EH (cell line): ENCODE measurements at places on chromosomes 5 and 9.

DNA sequence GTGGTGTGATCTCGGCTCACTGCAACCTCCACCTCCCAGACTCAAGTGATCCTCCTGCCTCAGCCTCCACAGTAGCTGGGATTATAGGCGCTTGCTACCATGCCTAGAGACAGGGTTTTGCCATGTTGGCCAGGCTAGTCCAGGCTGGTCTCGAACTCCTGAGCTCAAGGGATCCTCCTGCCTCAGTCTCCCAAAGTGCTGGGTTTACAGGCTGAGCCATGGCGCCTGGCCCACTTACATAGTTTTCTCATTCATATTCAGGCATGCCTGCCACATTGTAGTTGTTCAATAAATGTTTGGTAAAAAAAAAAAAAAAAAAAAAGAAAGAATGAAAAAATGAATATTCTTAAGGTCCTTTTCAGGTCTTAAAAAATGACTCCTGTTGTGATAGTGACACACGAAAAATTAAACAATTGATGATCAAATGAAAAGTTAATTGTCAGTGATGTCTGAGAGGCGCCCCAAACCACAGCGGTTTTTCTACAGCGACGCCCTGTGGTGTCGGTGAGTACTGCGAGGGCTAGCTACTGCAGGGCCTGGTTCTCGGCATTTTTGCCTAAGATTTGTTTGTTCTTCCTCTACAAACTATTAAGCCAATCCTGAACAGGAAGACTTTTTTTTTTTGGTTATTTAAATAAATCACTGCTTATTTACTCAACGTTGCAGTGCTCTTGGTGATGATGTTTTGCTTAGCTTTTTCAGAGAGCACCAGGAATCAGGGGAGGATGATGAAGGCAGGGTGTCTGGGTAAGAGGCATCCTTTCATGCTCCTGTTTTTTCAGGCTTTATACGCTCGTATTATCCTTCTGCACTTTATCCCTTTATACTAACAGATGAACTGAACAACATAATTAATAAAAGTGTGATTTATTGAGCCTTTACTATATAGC, 67.0 kb upstream of the DPYSL3 start:
- peak; percentile 47 for DNase-seq

DNA sequence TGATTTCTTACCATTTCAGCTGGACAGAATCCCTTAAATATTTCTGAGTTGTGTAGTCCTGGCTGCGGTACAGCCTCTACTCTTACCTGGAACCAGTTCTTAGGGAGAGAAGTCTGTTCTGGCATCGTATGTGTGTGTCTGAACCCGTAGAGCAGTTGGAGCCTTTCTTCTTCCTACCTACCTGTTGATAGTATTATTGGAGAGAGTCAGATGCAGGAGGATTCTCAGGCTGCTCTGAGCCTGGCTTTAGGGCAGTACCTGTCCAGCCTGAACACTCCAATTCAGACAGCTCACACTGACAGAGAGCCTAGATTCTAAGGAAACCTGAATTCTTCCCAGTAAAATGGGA, 190.1 kb downstream of the CD180 start:
- no peak for DNase-seq

- no peak for DNase-seq
These were observed 13.1 kb upstream of the CEMIP2 start for GRCh38 chr9:71781391-71781790.

GRCh38 chr5:96790961-96791504, 16.7 kb downstream of the ERAP1 start:
- peak; percentile 79 for DNase-seq

DNA sequence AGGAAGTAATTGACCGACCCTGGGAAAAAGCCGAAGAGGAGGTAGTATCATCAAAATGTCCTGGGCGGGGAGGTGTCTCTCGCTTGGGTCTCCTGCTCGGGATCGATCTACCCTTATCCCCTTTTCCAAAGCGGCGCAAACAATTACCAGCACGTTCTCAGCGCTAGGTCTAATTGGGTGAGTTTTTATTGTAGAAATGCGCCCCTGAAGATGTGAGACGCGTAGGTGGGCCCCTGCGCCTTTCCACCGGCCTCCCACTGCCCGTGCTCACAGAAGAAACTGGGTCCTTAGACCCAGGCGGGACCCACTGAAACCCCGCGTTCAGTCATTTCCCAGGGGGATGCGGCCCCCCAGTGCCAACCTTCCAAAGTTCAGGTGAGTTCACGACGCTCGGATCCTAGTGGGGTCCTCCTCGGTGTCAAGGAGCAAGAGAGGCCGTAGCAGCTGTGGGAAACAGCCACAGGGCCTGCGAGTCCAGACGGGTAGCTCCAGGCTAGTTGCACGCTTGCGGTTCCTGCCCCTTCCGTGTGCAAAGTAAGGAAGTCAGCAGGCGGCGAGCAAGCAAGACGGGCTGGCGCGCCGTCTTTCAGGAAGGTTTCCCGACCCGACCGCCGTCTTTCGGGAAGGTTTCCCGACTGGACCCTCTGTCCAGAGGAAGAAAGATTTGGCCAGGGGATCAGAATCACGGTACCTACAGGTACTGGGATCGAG, 1.5 kb downstream of the SMIM32 start:
- DNase-seq, result peak; percentile 40

DNA sequence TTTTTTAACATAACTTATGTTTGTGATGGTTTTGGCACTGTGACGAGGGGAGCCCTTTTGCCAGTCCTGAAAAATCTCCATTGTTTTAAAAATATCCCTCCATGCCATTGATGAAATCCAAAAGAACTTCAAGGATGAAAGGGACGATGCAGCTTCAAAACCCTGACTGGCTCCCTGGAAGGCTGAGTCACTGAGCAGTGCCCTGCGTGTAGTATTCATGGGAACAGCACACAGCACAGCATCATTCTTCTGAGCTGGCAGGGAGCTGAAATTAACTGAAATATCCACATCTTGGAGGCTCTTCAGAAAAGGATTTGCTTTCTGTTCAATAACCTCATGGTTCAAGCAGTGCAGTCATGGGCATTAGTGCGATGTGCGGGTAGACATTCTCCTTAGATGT, 29.7 kb downstream of the PDE4D start:
- DNase-seq, result peak; percentile 43
